NCI-H2081 treated with DMSO at 0.1 percent for 48 hours (cell line): ENCODE measurements at places on chromosomes 7 and 10.
A peak's percentile ranks its signal among the peaks of the same experiment; 100 is the strongest.

DNA sequence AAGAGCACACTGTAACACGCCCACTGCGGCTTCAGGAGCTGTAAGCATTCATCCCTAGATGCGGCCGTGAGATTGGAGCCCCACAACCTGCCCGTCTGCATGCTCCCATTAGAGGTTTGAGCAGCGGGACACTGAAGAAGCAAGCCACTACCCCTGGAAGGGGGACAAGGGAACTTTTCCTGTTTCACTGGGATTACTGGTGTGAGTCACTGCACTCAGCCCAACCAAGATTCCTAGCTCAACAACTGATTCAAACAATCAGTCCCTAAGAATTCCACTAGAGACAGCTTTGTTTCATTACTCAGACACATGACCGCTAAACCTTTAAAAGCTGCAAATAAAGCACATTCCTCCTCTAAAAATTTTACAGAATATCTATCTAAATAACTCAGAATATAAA is 69.8 kb downstream of the ORC5 start:
- no peak for DNase-seq

DNA sequence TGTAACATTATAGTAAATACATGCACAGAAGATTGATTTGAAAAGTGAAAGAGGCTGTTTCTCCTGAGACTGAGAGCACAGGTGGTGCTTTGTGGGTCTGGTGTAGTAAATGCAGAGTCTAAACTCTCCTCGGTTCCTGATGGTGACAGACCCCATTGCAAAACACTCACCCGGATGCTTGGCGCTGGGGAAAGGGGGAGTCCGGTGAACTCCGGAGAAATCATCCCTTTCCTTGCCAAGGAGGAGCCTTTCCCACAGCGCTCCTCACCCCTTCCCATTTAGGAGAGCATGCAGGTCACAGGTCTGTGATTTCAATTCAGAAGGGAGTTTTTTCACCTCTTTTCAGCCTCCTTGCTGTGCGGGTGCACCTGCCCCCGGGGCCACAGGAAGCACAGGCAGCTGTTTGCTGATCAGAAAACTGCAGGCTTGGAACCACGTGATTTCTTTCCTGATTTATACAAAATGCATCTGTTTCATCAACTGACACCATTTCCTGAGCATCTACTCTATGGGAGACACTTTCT is 75.6 kb upstream of the LYZL2 start:
- peak; percentile 23 for DNase-seq

DNA sequence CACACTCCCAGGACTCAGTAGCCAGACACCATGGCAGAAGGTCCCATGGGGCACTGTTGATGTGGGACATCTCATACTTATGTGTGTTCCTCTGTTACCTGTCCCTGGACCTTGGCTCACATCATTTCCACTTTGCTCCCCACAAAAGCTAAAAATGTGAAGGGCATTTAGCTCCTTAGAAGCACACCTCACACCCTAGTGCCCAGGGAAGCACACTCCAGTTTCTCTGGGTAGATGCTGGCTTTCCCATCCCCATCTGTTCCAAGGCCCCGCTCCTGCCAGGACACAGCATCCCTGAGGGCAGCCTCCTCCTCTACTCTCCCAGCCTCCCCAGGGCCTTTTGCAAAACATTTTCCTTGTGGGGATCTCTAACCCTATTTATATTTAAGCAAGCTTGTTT is 572.4 kb upstream of the MGMT start:
- DNase-seq = no peak

DNA sequence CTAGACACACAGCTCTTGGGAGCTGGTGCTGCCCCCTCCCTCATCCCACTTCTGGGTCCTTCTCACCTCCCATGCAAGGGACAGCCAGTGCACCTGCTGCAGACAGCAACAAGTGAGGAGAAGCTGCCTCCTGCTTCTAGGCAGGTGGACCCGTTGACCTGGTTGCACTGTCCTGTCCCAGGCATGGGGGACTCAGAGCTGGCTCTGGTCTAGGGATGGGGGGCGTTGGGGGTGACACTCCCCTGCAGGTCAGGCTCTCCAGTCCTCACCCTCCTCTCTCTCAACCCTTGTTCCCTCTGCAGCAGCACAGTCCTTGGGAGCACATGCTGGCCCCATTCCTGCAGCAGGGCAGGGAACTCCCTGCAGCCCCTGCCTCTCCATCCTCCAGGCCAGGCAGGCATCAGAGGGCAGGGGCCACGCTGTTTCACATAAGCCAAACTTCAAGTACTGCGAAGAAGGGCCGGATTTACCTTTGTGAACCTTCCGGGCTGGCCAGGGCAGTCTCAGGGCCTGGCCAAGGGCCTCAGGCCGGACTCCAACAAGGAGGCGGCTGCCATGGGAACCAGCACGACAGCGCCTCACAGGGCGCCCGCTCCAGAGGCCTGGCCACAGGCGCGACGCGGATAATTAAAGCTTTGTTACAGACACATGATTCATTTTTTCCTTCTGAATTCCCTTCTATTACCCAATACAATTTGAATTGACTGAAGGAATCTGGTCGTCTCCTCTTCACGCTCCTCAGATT is 48.5 kb downstream of the RASGEF1A start:
- no peak for DNase-seq

DNA sequence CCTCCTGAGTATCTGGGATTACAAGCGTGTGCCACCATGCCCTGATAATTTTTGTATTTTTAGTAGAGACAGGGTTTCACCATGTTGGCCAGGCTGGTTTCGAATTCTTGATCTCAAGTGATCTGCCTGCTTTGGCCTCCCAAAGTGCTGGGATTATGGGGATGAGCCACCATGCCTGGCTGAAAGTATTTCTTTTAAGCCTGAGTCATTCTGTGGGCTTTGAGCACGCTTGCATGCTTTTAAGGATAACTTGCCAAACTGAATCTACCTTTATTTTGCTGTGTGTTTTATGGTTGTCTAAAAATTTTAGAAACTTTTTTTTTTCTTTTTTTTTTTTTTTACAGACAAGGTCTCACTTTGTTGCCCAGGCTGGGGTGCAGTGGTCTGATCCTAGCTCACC is 33.2 kb downstream of the CNNM2 start:
- DNase-seq = no peak

DNA sequence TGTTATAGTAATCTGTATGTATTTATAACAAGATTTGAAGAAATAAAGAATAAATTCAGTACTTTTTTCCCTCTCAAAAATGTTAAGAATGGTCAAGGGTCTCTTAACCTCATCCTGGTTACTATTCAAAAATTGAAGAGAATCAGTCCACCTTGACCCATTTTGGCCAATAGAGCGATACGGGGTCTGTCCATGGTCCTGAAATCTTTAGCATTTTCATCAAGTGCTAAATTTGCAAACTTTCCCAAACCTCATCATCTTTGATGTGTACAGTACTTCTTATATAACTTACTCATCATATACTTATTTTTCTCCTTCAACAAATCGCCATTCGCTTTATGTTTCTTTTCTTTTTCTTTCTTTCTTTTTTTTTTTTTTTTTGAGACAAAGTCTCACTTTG is 23.6 kb downstream of the TMEM178B start:
- no peak for DNase-seq

GRCh38 chr10:102269017-102269416 is 23.7 kb downstream of the GBF1 start:
- no peak for DNase-seq

DNA sequence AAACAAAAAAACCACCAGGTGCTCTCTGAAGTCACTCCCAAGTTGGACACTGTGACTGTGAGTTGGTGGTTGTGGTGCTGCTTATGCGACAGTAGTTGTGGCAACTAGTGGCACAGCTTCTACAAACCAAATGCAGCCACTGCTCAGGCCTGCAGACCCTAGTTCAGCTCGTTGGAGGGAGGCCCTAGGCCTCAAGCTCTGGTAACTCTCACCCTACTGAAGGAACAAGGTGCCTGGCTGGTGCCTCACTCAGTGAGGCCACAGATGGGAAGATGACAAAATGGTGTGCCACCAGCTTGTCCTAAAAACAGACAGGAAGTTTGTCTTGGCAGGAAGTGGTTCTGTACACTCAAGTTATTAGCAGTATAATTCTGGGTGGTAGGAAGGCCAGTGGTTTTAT is 45.3 kb upstream of the RAPGEF5 start:
- DNase-seq = no peak

DNA sequence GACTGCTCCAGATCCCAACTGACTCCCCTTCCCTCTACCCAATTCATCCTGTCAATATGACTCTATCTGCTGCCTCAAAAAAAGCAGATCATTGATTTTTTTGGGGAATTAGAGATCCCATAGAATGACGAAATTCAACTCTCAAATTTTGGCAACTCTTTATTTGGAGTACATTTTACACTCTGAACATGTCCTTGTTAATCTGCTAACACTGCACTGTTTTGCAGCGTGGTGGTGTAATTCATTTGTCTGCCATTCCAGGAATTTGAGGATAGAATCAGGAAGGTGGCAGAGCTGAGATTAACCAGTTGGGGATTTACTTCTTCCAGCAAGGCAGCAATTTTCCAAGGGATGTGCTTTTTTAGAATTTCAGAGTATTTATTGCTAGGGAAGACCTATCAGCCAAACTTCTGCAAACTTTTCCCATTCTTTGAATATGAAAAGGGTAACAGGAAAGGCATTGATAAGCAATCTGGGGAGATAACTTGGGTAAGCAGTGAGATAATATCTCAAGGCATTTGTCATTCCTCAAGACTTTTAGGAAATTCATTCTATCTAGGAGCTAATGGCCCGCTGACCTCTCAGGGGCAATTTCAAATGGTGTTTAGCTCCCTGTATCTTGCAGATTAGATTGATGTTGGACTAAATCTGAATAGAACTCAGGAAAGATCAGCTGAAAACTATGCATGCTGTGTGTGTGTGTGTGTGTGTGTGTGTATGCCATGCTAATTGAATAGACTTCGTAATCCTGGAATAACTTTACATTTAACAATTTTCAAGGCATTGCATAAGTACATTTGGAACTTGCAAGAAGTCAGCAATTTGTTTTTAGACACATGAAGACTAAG is 9.7 kb downstream of the BAMBI start:
- no peak for DNase-seq

DNA sequence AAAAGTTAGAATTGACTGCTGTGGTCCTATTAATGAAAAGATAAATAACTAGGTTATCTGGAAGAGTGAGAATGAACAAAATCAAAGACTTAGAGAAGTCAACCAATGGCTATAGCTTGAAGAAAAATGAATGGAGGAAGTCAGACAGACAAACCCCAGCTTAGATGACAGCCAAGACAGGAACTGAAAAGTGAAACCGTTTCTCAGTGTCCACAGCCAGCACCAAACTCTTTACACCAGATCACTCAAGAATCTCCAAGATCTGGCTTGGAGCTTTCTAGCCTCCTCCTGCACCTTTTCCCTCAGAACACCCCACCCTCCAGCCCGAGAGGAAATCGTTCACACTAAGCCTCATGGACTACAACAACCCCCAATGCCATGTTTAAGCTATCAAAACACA is 167.0 kb downstream of the SFMBT2 start:
- no peak for DNase-seq

- DNase-seq = peak; percentile 52
Measured at GRCh38 chr7:89623018-89623672, 531.1 kb upstream of the STEAP1 start.

DNA sequence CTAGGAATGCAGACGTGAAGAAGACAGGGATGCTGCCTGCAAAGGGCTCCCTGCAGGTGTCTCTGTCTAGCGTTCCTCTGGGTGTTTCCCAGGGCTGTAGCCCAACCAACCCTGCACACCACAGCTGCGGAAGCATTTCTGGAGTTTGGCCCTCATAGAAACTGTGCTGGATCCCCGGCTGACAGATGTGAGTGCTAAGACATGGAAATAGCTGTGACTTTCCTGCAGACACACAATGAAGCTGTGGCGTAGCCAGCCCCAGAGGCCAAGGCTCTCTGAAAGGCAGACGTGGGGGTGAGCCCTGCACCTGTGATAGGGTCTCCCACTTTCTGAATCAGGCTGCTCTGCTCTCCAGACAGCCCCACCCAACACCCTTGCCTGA is 44.8 kb downstream of the ADCYAP1R1 start:
- DNase-seq = no peak

DNA sequence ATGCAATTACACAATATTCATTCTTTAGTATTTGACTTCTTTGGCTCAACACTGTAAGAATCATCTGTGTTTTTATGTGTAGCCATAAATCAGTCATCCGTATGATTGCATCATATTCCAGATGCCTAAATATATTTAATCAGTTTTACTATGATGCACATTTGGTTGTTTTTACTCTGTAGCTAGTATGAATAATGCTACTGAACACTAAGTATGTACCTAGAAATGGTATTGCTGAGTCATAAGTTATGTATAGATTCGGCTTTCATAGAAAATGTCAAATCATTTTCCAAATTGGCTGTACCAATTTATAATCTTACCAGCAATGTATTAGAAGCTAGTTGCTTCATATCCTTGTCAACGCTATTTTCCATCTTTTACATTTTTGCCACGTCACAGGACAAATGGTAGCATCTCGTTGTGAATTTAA is 197.3 kb upstream of the PLXNA4 start:
- no peak for DNase-seq

GRCh38 chr7:70512761-70513160 is 619.2 kb upstream of the GALNT17 start:
- DNase-seq = peak; percentile 60

- no peak for DNase-seq
Measured at GRCh38 chr10:29256586-29256985, 32.3 kb upstream of the LYZL1 start.

GRCh38 chr7:8277394-8277982 is 15.5 kb upstream of the ICA1 start:
- no peak for DNase-seq
